Brain microvascular endothelial cell (primary cell): ENCODE measurements at places on chromosomes 6 and 20.
A peak's percentile ranks its signal among the peaks of the same experiment; 100 is the strongest.

GRCh38 chr6:35711731-35712130 is 23.0 kb upstream of the FKBP5 start:
- DNase-seq, result no peak

GRCh38 chr6:44285552-44286284 is 15.5 kb downstream of the TMEM151B start:
- DNase-seq, result peak; percentile 25

GRCh38 chr6:150149146-150149545 is 6.3 kb downstream of the PPP1R14C start:
- DNase-seq, result no peak

DNA sequence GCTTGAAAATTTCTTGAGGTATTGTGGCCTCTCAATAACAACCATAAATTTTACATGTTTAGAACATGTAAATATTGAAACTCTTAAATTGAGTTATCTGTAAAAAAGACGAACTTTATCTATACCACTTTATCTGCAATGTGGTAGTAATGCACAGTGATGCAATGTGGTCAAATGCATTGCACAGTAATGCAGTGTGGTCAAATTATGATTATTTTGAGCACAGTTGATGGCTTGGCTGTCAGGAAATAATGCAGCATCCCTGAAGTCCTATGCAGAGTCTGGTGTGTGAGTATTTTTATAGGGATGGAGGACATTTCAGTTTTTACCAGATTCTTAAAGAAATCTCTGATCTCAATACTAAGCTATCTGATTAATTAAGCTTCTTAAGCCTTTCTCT is 5.1 kb downstream of the TTK start:
- DNase-seq, result no peak

DNA sequence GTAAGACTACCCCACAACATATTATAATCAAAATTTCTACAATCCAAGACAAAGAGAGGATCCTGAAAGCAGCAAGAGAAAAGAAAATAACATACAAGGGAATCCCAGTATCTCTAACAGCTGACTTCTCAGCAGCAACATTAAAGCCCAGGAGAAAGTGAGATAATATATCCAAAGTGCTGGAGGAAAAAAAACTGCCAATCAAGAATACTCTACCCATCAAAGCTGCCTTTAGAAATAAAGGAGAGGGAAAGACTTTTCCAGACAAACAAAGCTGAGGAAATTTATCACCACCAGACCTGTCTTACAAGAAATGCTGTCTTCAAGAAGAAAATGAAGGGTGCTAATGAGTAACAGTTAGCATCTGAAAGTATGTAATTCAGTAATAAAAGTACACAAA is 43.3 kb upstream of the IRAK1BP1 start:
- DNase-seq, result no peak

- no peak for DNase-seq
Measured at GRCh38 chr6:168385858-168386735, 54.9 kb upstream of the SMOC2 start.

DNA sequence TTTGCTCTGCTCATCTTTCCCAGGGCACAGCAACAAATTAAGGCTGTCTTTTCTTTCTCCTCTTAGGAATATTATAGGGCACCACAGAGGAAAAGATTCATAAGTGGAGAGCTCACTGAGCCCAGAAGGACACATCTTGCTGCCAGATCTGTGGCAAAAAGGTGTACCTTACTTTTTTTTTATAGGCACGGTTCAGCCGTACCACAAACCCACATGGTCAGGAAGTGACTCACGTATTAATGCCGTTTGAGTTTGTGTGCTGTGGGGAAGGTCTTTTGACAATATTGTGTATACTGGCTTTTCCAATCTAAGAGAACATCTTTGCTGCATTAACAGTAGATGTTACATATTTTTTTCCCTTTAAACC is 28.4 kb downstream of the PAQR8 start:
- peak; percentile 49 for DNase-seq

DNA sequence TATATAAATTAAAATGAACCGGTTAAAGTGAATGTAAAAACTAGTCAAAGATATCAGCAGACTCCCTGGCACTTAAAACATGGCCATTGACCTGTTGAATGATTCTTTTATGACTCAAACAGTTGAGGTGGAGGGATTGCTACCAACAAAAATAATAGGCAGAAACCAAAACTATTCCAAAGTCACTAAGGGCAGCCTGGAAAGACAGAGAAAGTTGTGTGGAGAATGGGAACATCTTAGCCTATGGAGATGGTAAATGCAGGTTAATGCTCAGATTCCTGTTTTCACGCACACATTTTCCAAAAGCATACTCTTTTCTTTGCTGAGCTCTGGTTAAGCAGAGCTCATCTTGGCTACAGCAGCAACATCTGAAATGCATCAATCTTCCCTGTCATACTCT is 553.5 kb downstream of the HACE1 start:
- DNase-seq, result no peak

GRCh38 chr6:69146385-69146784 is 511.3 kb downstream of the ADGRB3 start:
- no peak for DNase-seq

DNA sequence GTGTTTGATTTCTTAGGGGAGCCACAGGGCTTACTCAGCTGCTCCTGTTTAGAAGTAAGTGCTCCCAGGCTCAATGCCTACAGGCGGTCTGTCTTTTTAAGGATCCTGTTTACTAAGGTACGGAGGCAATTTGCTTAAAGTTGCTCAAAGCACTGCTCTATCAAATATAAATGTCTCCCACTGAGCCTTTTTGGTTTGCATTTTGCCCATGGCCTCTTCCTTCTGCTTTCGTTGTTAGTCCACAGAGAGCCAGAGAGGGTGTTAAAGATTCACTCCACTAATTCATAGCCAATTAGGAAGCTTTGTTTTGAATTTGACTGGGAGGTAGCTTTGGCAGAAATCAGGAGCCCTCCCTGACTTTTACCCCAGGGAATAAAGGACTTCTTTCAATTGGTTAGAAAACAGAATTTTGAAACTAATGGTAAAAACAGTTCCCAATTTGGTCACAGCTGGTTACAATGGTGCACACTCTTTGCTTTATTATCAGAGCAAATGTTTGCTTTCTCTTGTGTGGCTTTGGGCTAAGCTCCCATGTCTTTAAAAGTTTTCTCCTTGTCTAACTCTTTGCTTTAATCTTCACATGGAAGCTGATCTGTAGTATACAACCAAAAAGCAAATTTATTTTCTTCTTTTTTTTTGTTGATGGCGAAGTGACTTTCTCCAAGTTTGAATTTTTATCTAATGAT is 126.2 kb downstream of the IMPG1 start:
- no peak for DNase-seq

GRCh38 chr6:82869493-82869892 is 196.1 kb downstream of the UBE3D start:
- DNase-seq, result no peak

GRCh38 chr6:66533921-66534404 is 826.9 kb upstream of the EYS start:
- DNase-seq, result no peak

DNA sequence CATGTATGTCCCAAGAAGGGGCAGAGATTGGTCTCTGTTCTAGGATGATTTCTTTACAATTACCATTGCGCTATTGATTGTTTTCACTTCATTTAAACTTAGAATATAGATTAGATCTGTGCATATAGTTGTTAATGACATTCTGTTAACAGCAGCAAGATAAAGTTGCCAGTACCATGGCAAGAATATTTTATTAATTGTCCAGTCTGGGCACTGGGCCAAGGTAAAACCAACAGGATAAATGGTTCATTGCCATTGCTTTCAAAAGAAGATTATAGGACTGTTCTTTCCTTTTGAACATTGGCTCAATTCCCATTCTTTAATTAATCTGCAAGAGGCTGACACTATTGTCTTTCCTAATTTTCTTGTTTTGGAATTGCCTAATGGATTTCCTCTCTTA is 592.4 kb downstream of the RFPL4B start:
- no peak for DNase-seq

- DNase-seq, result no peak
Measured at GRCh38 chr6:29887330-29887818, 55.0 kb upstream of the HLA-A start.

DNA sequence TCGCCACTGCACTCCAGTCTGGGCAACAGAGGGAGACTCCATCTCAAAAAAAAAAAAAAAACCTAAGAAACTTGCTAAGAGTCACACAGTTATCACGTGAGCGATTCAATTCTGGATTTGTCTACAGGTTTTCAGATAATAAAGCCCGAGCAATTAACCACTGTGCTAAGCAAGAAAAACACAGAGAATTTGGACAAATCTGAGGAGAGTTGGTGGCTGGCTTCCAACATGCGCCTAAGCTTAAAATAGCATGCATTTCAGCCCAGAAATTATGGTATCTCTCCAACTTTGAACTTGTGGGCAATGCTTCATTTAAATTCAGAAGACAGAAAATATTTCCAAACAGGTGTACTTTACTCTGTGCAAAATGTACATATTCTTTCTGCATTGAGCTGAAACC is 232.9 kb downstream of the TSHZ2 start:
- no peak for DNase-seq

DNA sequence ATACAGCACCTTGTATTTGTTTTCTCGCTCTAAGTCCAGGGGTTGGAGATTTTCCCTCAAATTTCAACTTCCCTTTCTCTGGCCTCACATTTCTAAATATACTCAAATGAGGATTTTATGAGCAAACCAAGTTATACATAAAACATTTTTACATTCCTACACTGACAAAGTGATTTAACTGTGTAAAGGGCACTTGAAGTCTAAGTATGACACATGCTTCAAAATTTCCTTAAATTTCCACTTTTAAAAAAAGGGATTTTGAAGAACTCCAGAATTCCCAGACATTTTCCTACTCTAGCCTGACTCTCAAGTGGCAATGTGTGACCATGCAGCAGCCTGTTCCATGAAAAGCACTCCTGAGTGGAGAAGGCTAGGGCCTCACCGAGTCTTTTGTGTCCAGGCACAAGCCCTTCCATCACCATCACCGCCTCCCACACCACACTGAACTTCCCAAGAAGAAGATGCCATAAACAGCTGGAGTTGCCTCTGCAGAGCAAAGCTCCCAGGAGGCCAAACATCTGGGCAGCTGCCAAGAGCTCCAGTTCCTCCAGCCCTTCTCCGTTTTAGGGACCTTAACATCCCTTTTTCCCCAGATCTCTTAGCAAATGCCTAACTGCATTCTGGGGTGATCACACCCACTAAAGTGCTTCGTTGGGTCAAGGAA is 68.9 kb downstream of the NCR2 start:
- no peak for DNase-seq

GRCh38 chr20:58855506-58856389 is 3.2 kb downstream of the GNAS start:
- no peak for DNase-seq

DNA sequence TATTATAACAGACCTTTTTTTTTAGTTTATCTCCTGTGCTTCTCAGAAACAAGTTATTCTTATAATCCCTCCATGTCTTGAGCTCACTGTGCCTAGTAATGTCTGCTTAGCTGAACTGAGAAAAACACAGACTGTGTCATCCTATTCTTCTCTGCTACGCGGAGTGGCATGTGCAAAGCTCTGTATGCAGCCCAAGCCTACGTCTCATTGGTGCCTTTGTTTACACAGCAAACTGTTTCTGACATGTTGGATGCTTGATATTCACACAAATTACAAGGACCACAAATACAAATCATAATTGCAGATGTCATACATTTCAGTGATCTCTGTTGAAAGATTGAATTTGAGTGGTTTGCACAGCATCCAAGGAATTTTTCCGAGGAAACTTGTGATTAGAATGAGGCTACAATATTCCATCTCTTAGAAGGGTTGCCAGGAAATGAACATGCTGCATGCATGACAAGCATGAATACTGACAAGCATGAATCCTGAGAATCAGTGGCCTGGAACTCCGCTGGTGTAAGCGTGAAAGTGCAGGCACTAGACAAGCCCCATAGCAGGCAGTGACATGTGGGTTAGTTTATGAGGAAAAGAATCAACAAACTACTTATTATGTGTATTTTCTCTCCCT is 128.4 kb upstream of the SGK1 start:
- DNase-seq, result no peak

GRCh38 chr6:160462551-160463109 is 114.5 kb downstream of the SLC22A3 start:
- DNase-seq, result peak; percentile 79

DNA sequence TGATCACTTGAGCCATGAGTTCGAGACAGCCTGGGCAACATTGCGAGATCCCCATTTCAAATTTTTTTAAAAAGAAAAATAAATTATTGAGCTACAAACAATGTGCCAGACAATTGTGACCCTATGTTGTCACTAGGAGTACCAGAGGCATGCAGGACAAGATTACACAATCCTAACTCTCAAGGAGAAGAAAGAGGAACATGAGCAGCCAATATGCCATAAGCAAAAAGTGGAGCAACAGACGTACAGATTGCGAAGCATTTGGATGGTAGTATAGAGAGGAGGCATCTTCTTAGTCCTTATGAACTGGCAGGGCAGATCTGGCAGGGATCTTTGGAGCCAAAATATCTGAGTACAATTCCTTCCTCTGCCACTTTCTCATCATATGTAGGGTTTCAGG is 156.4 kb downstream of the OR2B2 start:
- DNase-seq, result no peak

DNA sequence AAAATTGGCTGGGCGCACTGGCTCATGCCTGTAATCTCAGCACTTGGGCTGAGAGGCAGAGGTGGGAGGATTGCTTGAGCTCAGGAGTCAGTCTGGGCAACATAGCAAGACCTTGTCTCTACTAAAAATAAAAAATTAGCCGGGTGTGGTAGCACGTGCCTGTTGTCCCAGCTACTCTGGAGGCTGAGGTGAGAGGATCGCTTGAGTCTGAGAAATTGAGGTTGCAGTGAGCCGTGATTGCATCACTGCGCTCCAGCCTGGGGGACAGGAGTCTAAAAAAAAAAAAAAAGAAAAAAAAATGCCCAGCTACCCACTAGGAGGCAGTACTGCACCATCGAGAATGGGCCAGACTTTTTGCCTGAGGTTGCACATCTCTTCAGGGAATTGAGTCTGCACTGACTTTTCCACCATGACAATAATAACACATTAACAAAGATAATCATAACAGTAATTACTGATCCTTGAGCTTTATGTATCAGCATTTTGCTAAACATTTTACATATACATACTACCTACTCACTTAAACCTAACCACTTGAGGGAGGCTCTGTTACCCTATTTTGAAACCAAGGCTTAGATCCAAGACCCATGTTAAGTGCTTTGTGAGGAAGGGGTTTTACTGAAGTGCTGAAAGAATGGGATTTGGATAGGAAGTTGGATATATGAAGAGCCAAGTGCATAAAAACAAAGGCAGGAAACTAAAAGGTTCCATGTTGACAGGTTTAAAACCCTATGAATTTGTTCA is 21.0 kb downstream of the SRSF3 start:
- no peak for DNase-seq
